Activated T-cell treated with anti-CD3 and anti-CD28 coated beads for 24 hours (primary cell): ENCODE measurements at places on chromosomes 1 and 21.

GRCh38 chr1:112356765-112357164 is 39.2 kb upstream of the CTTNBP2NL start:
- DNase-seq = no peak

- no peak for DNase-seq
Measured at GRCh38 chr1:87702455-87702854, 373.8 kb downstream of the LMO4 start.

- DNase-seq = no peak
Measured at GRCh38 chr1:166999500-167000055, 10.5 kb downstream of the MAEL start.

DNA sequence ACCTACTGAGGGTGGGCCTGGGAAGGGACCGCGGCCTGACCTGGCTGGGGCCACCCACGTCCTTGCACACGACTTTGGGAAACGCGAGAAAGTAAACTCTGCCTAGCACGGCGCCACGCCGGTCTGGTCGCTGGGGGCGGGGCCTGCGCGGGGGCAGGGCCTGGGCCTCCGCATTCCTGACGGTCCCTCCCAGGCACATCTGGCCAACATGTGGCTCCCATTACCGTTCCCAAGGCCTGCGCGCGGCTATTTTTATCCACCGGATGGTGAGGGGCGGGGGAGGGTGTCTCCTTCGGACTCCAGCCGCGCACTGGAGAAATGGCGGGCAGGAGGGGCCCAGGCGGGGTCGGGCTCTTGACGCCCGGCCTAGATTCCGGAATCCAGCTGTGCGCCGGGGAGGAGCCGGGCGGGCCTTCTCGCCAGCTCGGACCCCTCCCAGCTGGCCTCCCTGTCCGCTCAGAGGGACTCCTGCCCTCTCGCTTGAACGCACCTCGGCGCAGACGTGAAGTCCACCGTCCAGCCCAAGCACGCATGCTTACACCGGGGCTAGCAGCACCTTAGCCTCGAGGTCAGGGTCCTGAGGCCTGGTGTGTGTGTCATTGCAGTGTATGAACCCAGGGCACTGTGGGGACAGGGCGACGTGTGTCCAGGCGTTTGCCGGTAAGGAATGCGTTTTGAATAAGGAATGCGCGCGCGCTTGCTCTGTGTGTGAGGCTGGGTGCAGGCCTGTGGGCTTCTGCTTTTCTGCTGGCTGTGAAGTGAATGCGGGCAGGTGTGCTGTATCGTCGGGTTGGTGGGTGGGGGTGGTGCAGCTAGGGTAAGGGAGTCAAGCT is 2.1 kb downstream of the EVA1B start:
- no peak for DNase-seq

GRCh38 chr1:30047576-30047975 is 675.8 kb downstream of the MATN1 start:
- DNase-seq = no peak

DNA sequence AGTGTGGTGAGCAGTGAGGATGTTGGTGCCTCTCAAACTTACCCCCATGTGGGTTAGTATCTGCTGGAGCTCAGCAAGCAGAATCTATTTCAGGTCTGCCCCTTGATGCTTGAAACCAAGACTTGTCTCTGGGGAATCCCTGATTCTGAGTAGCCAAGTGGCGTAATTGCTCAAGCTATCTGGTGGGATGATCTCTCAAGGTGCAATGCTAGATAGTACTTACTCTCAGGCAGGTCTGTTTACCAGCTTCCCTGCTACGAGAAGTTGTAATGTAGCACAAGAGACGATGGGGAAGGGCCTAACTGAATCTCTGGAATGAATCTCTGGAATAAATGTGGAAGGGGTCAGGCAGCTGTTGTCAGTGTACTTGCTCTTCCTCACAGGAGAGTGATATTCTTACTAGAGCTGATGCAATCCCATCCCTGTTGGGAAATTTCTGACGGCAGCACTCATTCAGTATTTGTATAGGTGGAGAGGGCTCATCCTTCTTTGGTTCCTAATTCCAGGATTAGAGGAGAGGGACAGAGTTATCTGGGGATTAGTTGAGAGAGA is 65.4 kb downstream of the MACF1 start:
- DNase-seq = no peak

GRCh38 chr1:5423109-5423508 is 569.1 kb downstream of the NPHP4 start:
- DNase-seq = peak; percentile 9

- no peak for DNase-seq
Measured at GRCh38 chr21:27371975-27372331, 405.1 kb upstream of the ADAMTS5 start.

GRCh38 chr1:198943484-198944187 is 304.8 kb downstream of the PTPRC start:
- no peak for DNase-seq

DNA sequence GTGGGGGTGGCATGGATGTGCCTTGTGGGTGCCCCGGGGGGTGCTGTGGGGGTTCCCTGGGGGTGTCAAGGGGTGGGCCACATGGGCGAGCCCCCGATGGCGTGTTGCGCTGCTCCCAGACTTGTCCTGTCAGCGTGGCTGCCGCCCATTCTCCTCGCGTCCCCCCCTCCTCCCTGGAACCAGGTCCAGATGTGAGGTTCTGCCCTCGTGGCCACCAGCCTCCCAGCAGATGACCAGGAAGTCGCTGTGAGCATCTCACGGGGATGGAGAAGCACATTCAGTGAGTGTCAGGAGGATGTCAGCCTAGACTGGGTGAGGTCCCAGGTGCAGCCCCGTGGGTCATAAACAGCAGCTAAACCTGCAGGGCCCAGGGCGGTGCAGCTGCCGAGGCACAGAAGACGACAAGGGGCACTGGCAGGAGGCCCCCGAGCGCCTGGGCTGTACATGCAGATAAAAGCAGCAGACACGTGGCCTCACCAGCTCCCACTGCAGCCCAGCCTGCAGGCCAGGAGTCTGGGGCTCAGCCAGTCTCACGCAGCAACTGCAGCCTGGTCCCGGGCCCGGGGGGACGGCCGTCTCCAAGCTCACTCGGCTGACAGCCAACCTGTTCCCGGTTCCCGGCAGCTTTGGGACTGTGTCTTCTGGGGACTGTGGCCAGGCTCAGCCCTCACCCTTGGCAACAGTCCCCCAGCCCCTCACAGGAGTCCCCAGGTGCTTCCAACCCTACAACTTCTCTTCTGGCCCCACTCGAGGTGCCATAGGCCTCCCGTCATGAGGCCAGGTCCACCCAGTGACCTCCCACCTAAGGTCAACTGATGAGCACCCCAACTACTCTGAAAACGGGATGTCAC is 17.5 kb upstream of the COL6A2 start:
- no peak for DNase-seq

GRCh38 chr1:31625561-31626222 is 8.2 kb downstream of the HCRTR1 start:
- DNase-seq = no peak
